ENCODE measurements at places on chromosomes 1 and 21.
A peak's percentile ranks its signal among the peaks of the same experiment; 100 is the strongest.

- no peak for DNase-seq
These were observed 20.1 kb downstream of the YTHDF2 start for GRCh38 chr1:28756846-28757245.

- no peak for DNase-seq
These were observed 47.7 kb upstream of the RBM15 start for GRCh38 chr1:110291241-110292030.

DNA sequence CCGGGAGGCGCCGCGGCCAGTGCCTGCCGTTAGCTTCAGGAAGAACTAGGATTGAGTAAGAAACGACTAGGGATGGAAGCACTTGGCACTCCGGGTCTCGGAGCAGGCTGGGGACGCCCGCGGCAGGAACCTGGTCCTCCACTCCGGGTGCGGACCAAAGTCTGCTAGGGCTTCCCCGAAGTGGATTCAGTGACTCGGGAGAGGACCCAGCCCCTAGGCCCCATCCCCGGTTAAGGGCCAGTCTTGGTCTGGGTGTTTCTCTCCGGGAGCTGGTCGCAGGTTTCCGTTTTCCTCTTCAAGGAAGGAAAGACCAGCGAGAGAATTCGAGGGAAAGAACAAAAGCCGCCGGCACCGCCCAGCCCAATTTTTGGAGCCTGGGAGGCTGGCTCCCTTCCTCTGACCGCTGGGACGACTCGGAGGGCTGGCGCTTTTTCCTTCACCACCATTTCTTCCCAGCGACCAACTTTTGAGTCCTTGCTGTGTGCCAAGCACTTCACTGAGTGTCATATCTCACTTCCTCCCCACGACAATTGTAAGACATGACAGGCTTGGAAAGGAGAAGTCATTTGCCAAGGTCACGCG lies 16.8 kb upstream of the STMN1 start:
- DNase-seq: peak; percentile 84

- no peak for DNase-seq
These were observed 44.2 kb downstream of the EPHB2 start for GRCh38 chr1:22754824-22755223.

DNA sequence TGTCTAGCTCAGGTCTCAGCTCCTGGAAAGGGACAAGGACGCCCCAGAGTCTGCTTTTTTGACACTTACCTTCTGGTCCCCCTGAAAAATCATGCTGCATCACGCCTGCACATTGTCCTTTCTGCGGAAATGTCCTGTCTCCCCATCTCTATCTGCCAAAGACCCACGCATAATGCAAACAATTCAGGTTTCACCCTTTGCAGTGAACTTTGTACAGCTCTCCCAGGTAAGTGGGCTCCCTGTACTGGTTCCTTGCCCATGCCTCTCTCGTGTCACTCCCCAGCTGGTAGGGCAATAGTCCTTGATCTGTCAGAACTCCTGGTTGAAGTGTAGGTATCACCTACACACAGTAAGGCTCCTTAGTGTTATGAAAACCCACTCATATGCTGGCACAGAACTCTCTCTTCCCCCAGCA lies 102.9 kb upstream of the IRF2BP2 start:
- no peak for DNase-seq

- no peak for DNase-seq
These were observed 4.9 kb downstream of the B3GALT2 start for GRCh38 chr1:193181536-193181935.

DNA sequence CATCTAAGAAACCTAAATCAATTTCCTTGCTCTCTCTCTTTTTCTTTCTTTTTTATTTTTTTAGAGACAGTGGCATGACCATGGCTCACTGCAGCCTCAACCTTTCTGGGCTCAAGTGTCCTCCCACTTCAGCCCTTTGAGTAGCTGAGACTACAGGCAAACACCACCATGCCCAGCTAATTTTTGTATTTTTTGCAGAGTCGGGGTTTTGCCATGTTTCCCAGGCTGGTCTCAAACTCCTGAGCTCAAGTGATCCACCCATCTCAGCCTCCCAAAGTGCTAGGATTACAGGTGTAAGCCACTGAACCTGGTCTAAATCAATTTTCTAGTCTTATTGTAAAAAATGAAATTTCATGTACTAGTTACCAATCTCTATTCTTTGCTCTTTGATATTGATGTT lies 108.9 kb downstream of the LHX8 start:
- no peak for DNase-seq

DNA sequence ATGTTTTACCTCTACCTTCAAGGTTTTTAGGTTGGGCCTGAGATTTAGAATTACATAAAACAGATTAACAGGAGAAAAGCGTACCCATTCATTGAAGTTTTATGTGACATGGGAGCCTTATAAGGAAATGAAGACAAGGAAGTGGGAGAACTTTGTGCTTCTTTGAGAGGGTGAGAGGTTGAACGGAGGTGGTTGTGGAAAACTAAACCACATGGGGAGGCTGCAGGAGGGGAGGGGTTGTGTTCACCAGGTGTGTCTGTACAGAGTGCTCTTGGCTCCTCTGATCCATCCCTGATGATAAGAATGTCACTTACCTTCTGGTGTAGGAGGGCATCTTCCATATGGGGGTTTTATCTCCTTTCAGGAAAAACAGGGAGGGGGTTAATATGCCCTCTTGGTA lies 2.7 kb downstream of the SLX9 start:
- no peak for DNase-seq

DNA sequence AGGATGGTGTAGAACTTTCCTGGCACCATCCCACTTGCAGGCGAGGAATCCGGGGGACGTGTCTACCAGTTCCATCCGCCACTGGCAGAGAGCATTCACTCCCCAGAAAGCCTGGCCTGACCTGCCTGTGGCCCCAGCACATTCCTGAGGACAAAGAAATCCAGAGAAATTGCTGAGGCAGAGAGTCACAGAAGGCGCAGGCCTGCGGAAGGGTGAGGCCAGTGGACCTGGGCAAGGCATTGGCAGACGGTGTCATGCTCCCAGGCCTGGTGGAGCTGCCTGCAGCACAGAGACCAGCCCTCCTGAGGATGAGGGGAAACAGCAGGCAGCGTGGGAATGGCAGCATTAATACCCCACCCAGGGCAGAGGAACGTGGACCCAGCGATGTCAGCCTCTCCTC lies 81.2 kb upstream of the F3 start:
- no peak for DNase-seq

GRCh38 chr21:39064325-39065012 lies 118.8 kb downstream of the PSMG1 start:
- no peak for DNase-seq

DNA sequence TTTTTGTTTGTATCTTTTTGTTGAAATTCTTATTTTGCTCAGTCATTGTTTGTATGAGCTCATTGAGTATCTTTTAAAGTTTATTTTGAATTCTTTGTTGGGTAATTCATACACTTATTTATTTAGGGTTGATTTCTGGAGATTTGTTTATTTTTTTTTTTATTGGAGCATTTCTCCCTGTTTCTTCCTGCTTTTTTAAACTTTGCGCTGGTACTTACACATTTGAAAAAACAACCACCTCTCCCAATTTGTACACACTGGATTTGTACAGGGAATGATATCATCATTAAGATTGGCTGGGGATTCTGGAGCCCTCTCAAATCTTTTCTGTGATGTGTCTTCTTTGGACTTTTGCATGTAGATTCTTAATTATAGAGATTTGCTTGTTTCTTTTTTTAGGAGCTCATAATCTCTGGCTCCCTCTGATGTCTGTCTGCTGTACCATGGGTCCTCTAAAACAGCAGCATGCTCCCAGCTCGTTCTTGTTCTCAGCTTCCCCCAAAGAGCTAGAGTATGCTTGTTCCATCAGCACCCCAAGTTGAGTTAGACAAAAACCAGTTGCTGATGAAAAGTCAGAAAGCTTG lies 310.7 kb downstream of the DUSP10 start:
- no peak for DNase-seq

DNA sequence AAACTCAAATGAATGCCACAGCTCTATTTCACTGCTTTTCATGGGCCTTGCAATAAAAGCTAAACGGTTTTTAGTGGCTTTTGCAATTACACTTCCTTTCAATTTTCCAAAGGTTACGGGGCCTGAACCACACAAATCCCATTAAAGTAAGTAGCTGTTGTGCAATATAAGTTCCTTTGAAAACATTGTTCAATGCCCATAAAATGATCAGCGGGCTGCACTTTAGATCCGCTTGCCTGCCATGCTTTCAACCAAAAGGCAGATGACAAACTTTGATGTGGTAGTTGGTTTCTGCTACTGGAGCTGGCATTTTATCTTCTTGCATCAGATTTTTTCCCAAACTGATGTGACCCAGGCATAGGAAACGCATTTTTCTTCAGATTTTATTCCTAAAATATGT lies 50.2 kb downstream of the PRRX1 start:
- DNase-seq: peak; percentile 70

- no peak for DNase-seq
These were observed 23.2 kb upstream of the PLA2G2C start for GRCh38 chr1:20209471-20209870.

DNA sequence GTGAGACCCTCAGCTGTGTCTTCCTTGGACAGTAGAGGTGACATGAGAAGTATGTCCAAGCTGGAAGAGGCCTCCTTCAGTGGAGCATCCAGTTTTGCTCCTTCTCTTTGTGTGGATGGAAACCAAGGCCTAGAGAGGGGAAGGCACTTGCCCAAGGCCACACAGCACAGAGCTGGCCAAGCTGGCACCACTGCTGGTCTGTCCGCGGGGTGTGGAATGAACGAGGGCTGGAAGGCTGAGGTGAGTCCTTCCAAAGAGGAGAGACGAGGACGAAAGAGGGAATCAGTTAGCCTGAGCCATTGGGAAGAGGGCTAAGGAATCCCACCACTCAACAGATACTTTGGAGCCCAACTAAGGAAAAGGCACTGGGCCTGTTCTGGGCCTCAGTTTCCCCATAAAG lies 27.8 kb upstream of the SELENON start:
- no peak for DNase-seq

GRCh38 chr1:248924696-248925532 lies 18.9 kb downstream of the PGBD2 start:
- peak; percentile 89 for DNase-seq

DNA sequence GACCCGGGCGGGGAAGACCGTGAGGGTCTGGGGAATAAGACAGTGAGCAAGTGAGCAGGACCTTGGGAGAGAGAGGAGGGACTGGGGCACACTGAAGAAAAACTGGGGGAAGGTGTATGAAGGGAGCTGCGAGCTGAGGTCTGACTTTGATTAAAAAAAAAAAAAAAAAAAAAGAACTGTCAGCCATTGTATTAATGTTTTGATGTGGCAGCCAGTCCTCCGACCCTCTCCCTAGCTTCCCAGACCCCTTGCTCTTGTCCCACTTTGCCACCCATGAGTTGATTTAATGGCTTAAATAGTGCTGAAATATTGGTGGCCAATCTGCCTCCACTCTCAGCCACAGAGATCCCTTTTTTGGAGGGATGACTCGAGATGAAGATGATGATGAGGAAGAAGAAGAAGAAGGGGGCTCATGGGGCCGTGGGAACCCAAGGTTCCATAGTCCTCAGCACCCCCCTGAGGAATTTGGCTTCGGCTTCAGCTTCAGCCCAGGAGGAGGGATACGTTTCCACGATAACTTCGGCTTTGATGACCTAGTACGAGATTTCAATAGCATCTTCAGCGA lies 652 bp downstream of the HAX1 start:
- DNase-seq: no peak

- no peak for DNase-seq
These were observed 155.8 kb upstream of the PTGFR start for GRCh38 chr1:78334952-78335351.

GRCh38 chr21:45055861-45056260 lies 18.5 kb upstream of the ADARB1 start:
- DNase-seq: peak; percentile 50

- no peak for DNase-seq
These were observed 76.0 kb upstream of the PPM1J start for GRCh38 chr1:112790920-112791722.

- peak; percentile 81 for DNase-seq
These were observed 29.7 kb downstream of the ENO1 start for GRCh38 chr1:8848663-8849386.

GRCh38 chr1:154577346-154578057 lies 9.9 kb downstream of the CHRNB2 start:
- DNase-seq: no peak

GRCh38 chr1:151721788-151722510 lies 627 bp downstream of the RIIAD1 start:
- DNase-seq: no peak

- DNase-seq: peak; percentile 94
These were observed 86.7 kb downstream of the GALNT2 start for GRCh38 chr1:230153641-230154296.

DNA sequence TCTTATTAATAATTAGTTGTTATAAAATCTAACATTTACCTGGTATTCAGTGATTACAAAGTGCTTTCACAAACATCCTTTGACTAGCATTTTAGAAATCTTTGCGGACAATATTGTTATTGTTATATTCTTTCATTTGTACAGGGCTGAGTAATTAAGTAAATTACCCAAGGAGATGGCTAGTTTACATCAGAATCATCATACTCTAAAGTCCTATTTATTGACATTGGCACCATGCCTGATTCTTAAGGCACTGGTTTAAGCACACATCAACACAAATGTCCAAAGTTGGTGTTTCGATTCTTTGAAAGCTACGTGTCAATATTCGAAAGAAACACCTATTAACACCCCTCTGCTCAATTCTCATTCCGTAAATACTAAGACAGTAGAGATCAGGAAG lies 424.6 kb upstream of the CHRM3 start:
- DNase-seq: no peak

- peak; percentile 92 for DNase-seq
These were observed 27.8 kb upstream of the SUMO3 start for GRCh38 chr21:44845418-44846223.

DNA sequence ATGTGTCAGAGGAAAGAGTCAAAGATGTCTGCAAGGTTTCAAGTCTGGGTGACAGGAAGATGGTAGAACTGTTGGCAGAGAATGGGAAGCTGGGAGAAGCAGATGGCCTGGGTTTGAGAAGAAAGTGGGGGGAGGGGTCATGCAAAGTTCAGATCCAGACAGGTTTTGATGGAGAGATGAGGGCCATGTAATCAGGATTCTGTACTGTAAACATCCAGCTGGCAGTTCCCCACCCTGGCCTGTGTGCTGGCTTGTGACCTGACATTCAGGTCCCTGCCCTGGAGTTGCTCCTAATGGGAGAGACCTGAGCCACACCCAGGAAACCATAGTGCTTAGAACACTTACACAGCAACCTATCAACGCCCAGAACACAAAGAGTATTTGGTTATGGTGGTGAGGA lies 15.6 kb upstream of the ETV3 start:
- no peak for DNase-seq

- DNase-seq: no peak
These were observed 155.9 kb downstream of the ELAVL4 start for GRCh38 chr1:50264590-50264989.

DNA sequence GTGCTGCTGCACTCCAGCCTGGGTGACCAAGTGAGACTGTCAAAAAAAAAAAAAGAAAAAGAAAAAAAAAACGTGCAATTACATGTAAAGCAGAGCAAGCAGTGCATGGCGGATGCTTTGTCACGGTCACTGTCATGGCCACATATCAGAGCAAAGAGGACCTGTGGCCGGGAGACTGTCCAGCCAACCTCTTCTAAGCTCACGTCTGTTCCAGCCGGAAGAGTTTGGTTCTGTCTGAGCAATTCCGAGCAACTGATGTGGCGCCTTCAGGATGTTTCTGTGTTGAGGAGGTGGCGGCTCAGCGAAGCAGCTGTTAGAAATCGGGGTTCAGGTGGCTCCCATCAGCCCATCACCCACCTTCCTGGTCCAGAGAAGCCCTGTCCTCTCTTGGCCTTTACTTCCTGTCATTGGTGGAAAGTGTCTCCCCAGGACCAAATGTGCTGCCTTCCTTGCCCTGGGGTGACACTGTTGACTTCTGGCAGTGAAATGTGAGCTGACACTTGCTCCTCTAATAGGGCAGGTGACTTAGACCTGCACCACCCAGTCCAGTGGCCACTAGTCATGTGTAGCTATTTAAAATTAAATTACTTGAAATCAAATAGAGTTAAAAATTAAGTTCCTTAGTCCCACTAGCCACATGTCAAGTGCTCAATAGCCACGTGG lies 59.9 kb downstream of the ARHGEF10L start:
- DNase-seq: no peak
